NCI-H2171 (cell line): ENCODE measurements at places on chromosomes 7 and 10.

- DNase-seq, result no peak
Measured at GRCh38 chr7:67478066-67478465, 481.4 kb downstream of the TYW1 start.

- no peak for DNase-seq
Measured at GRCh38 chr7:1662101-1662500, 8.0 kb upstream of the ELFN1 start.

- DNase-seq, result no peak
Measured at GRCh38 chr10:95260397-95260881, 30.4 kb downstream of the PDLIM1 start.

DNA sequence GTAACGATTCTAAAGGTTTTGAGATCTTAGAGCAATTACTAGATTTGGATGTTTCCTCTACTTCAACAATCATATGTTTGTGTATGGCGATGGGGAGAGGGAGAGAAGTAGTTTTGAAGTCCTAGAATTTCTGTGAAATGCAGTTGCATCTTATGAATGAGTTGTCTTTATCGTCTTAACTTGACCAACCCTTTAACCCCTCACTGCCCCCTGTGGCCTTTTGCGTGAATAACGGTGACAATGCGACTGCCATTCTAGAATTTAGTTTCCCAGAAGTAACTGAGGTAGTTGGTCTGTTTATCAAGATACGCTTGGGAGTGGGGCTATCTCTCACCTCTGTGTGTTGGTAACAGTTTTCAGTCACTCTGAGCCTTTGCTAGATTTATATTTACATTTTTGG, 204.6 kb downstream of the HDAC9 start:
- DNase-seq, result no peak

DNA sequence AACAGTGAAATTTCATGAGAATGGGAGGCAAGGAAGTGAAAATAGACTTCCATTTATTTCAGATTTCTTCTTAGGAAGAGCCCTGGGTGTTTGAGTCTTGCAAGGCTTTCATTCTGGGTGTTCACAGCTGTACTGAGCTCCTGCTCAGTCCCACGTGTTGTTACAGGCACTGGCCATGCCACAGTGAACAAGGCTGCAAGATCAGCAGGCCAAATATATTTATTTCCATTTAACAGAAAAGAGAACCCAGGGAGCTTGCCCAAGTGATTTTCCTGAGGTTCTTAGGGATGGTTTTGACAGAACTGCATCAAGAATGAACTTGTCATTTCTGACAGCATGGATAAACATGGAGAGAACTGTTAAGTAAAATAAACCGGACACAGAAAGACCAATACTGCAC, 54.5 kb upstream of the CD36 start:
- DNase-seq, result no peak

DNA sequence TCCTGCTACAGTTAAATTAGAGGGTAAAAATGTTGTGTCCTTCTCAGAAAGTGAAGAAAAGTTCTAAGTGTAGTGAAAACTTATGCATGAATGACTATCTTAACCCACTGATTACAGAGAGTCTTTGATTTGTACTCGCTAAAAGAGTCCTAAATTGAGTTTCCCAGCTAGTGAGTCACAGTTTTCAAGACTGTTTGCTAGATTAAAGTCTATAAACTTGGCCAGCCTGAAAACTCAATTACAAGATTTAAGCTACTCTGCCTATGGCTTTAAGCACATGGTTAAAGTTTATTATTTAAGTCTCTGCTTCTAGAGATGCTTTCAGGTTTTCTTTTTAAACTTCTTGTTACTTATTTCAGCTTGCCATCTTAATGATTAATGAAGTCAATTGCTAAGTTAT, 44.4 kb downstream of the MRPS24 start:
- no peak for DNase-seq

GRCh38 chr7:69756235-69756634, 158.0 kb downstream of the AUTS2 start:
- DNase-seq, result no peak

DNA sequence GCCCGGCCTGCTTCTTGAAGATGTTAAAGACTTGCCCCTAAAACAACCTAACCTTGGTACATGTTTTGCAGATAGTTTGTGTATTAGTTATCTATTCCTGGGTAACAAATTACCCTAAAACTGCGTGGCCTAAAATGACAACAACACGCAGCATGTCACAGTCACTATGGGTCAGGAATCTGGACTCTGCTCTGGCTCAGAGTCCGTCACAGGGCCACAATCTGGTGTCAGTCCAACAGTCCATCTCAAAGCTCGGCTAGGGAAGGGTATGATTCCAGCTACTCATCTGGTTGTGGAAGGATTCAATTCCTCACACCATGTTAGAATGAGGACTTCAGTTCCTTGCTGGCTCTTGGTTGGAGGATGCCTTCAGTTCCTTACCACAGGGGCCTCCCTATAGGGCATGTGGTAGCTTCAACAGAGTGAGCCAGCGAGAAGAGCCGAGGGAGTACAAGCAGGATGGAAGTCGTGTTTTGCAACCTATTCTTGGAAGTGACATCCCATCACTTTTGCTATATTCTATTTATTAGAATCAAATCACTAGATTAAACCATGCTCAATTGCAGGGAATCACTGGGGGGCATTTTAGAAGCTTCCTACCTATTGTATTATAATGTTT, 71.3 kb downstream of the ANLN start:
- DNase-seq, result no peak

GRCh38 chr10:110413903-110414547, 83.7 kb upstream of the DUSP5 start:
- no peak for DNase-seq

DNA sequence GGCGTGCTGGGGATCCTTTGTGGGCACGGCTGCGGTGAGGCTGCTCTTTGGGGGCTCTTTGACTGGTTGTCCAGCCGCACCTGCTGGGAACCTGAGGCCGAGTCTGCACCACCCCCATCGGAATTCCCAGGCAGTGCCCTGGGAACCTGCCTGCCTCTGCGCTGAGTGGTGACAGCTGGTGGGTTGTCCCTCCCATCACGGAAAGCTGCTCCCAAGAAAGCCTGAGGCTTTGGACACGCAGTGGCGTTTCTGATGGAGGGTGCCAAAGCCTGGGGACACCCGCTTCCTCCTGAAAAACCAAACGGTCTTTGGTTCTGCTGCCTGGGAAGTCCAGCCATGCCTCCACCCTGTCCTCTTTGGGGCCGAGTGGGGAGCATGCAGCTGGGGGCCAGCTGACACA, 21.4 kb upstream of the SHH start:
- DNase-seq, result no peak

DNA sequence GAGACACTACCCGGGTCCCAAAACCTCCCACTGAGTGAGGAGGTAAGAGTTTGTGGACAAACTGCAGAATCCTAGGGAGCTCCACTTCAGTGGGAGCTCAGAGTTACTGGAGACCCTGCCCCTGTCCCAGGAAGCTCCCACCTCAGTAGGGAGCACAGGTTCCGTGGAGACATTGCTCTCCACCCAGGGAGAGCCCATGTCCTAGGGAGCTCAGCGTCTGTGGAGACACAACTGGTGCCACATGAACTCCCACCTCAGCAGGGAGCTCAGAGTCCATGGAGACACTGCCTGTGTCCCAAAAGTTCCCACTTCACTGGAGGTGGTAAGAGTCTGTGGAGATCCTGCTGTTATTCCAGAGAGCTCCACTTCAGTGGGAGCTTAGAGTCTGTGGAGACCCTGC, 6.3 kb downstream of the MYO1G start:
- DNase-seq, result no peak

- DNase-seq, result no peak
Measured at GRCh38 chr10:88293073-88293472, 290.0 kb downstream of the RNLS start.

DNA sequence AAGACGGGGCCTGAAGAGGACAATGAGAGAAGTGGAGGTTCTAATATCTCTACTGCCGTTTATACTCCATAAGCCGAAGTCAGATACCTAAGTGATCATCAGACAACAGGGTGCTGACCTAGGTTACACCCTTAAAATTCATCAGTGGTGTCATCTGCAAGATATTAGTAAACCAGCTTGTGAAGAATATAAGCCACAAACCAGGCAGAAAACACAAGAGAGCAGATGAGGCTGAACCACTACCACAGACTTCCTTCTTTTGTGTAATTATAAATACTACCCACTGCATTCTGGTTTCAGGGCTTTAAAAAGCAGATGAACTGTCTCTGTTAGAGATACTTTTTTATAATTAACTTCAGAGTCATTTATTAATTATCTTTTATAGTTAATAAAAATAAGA, 69.0 kb upstream of the LRRC17 start:
- no peak for DNase-seq

GRCh38 chr10:30756151-30756550, 126.6 kb upstream of the LYZL2 start:
- no peak for DNase-seq

DNA sequence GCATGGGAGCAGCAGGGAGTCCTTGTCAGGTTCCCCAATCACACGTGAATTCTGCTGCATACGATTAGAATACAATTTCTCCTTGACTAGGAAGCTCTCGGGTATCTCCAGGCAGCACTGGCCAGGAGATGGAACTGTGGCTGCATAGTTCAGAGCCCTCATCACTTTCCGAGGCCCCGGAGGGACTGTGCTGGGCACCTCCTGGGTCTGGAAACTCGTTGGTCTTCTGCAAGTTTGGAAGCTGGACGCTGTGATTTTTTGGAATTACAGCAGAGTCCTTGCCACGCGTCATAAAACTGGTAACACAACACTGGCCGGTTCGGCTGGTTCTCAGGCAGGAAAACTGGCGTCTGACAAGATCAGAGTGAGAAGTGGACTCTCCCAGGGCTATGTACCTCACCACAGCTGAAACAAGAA, 216.1 kb downstream of the CCDC3 start:
- DNase-seq, result no peak

GRCh38 chr10:7950981-7951847, 103.3 kb upstream of the GATA3 start:
- DNase-seq, result no peak

GRCh38 chr7:51611937-51612336, 295.3 kb upstream of the COBL start:
- DNase-seq, result no peak

- DNase-seq, result no peak
Measured at GRCh38 chr10:29471544-29471859, 163.3 kb downstream of the SVIL start.

DNA sequence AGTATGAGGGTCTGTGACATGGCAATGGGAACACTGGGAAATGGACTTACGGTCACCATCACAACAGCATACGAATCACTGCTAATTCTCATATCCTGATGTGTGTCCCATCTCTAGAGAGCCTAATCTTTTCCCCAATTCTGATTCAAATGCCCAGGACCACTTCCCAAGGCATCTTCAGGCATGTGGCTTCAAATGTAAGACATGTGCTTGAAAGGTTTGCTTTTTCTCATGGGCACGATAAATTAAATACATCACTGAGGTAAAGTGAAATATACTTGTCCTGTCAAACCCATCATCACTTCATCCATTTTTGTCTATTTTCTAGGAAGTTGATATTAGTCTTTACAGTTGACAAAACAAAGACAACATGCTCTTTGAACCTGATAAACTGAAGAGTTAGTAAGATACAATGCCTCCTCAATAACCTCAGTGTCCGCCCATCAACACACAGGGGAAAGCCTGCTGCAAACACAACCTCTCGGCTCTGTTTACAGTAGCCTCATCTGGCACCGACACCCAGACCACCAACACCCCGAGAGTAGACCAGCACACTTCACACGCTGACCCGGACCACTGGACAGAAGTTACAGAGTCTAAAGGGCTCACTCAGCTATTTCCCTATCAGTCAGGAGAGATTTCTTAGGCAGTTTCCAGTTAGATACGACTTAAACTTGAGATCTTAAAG, 24.8 kb downstream of the GRB10 start:
- DNase-seq, result no peak

DNA sequence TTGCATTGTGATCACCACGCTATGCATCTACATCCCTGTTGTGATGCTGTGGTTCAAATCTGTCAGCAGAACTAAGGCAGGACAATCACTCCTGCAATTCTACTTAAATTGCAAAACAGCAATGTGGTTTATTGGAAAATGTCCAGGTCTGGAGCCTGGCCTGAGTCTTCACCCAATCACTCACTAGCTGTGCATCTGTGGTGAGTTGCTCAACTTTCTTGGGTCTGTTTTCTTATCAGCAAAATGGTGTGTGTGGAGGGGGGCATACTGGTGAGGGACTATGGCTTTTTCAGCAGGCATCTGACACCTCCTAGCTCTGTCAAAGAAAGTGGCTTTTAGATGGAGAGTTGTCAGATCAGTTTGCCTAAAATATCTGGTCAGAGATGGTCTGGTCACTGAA, 108.3 kb upstream of the FEZF1 start:
- no peak for DNase-seq

- DNase-seq, result no peak
Measured at GRCh38 chr7:74464931-74465886, 11.5 kb downstream of the GTF2IRD1 start.

DNA sequence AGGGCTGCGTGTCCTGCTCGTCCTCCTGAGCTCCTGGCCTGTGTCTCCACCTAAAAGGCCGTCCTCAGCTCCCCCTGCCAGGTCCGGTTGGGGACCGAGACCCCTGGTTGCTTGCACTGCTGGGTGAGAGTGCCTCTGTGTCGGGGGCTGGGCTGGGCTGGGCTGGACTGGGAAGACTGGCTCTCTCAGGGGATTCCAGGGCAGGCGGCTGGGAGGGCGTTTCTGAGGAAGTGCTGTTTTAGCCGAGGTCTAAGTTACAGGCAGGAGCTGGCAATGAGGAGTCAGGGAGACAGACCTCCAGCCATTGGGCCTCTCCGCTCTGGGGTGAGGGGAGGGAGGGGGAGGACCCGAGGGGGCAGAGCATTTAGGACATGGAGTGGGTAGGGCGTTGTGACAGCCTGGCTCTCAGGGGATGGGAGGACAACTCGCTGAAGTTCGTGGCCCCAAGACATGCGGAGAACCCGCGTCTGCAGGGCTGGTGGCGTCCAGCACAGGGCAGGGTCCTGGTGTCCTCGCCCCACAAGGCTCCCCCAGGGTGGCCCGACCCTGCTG, 20.9 kb downstream of the FOXK1 start:
- no peak for DNase-seq

- DNase-seq, result no peak
Measured at GRCh38 chr7:76049295-76049694, 1.4 kb downstream of the MDH2 start.

DNA sequence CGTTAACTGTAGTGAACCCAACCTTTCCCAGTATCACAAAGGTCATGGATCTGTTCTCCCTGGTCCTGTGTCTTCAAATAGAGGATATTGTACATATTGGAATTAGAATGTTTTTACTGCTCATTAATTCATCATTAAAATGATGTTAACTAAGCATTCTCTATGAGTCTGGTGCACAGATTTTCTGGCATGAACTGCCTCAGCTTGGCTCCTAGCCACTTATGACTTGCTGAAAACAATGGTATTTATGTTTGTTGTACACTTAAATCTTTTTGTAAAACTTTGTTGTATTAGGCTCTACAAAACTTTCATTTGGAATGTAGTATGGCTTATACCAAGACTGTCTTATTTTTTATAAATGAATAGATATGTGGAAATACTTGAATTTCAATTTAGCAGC, 329.4 kb downstream of the TFEC start:
- no peak for DNase-seq

- DNase-seq, result no peak
Measured at GRCh38 chr10:43925793-43926192, 277.1 kb upstream of the ZNF32 start.
